Stimulated activated CD8-positive, alpha-beta memory T cell treated with anti-CD3 and anti-CD28 coated beads, Interleukin-7, amount 100 ng/mL, for 1 hour (primary cell): ENCODE measurements at places on chromosomes 12 and 14.

DNA sequence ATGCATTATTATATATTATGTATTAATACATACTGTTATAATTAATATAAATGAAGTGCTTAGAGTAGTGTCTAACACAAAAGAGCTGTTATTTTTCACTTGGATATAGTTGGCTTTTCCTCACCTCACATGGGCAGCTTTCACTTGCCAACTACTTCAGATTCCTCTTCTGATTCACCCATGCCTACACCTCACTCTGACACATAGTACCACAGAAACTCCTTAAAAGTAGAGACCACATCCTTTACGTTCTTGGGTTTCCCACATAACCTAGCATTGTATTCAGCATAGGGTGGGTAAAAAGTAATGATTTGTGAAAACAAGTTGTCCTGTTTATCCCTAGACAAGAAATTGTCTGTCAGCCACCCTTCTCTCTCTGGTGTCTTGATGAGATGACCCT, 61.0 kb downstream of the DIO2 start:
- no peak for DNase-seq

DNA sequence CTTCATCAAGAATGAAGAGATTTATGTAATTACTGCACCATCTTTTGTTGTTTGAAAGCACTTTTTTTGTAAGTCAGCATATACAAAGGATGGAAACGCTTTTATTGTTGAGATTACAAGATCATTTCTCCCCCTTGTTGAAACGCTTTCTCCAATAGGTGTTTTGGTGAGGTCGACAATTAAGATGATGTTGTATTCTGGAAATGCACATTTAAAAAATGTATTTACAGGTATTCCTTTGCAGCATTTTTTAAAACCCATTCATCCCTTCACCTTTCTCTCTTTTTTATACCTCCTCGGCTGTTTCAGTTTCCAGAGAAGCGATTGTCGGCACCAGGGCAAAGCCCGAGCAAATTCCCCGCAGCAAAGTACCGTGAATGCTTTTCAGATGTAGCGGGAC, 499.9 kb downstream of the VRK1 start:
- DNase-seq: no peak

- DNase-seq: no peak
Observed at GRCh38 chr14:53953828-53954550, 2.6 kb downstream of the BMP4 start.

DNA sequence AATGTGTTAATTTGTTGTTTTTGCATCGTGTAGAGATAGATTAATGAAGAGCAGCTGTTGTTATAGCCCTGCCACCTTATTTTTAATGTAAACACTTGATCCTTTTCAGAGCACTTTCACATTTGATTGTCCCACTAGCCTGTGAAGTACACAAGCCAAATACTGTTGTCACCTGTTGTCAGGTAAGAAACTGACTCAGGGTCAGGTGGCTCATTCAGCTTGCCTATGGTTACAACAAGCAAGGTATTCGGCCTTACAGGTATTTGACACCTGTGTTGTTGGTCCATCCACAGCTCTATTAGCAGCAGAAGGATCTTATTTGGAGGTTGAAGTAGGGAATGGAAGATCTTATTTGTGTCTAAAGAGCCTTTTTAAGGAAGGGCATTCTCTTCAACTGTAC, 108.9 kb downstream of the GPR135 start:
- no peak for DNase-seq

DNA sequence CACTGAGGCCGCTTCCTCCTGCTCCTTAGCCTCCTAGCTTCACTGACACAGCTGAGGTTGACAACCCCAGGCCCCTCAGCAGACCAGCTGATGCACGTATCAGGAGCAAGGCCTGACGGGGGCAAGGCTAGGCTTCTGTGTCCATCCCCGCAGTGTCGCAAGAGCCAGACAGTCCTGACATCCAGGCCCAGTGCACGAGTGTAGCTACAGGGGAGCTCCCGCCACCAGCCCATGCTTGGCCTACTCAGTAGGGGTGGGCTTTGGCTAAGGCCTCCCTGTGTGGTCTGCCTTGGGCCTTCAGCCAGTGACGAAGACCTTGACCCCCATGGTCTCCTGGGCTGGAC, 179.1 kb downstream of the DPF3 start:
- no peak for DNase-seq

DNA sequence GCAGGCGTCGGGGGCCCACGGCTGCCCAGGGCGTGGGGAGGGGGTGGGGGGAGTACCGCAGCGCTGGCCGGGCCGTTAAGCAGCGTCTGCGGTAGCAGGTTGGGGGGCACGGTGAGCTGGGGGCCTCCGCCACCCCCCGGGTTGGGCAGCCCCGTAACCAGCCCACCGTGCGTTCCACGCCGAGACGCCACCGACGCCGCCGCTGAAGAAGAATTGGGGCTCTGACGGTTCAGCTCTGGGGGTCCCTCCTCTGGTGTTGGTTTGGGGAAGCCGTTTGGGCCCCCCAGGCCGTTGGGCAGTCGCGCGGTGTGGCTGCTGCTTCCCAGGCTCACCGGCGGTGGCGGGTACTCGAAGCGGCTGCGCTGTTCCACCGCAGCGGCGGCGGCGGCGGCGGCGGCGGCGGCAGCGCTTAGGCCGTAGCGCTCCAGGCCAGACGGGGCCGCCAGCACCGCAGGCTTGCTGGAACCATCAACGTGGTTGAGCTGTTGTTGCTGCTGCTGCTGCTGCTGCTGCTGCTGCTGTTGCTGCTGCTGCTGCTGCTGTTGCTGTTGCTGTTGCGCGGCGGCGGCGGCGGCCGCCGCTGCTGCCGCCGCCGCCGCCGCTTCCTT, 1.5 kb downstream of the IRF2BPL start:
- DNase-seq: no peak

- no peak for DNase-seq
Observed at GRCh38 chr14:97489750-97490149, 692.6 kb downstream of the VRK1 start.

DNA sequence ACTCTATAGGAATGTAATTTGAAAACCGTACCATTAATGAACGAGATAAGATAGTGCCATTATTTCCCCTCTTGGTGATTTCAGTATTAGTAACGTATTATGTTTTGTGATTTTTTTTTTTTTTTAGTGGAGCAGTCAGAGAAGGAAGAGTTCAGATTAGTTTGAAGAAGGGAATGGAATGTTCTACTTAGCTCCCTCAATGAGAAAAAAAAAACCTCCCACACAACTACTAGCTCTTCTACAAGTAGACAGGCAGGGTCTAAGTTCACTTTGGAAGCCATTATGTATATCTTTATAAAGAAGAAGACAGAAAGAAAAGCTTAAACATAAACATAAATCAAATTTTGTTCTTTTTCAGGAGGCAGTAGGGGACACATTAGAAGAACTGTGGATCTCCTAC, 27.3 kb downstream of the PNMA1 start:
- no peak for DNase-seq

DNA sequence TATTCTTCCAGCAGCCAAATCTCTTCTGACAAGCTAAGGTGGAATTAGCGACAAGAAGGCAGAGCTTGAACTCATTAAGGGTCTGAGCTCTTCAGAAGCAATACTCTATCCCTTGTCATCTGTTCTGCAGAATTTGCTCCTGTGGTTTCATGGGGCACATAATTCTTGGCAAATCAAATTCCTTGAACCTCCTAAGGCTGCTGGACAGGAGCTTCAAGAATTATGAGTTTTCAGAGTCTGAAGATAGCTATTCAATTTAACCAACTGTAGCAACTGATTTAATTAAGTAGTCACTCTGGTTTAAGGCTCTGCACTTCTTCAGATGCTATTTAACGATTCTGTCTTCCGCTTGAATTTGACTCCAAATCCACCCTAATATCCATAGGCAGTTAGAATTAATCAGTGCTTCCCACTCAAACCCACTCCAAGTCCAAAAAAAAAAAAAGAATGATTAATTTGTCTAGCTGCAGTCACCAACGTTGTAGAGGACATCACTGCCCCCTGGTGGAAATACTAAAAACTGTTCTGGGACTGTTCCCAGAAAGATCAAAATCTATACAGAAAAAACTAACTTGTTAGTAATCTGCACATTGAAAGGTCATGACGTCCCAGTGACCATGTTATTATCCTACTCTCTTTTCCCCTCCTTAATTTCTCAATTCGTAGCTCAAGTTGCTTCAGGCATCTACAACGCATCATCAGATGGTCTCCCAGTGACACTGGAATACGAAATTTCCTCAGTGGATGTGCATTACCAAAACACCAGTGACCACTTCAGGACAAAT, 169.9 kb downstream of the KIF21A start:
- DNase-seq: no peak

DNA sequence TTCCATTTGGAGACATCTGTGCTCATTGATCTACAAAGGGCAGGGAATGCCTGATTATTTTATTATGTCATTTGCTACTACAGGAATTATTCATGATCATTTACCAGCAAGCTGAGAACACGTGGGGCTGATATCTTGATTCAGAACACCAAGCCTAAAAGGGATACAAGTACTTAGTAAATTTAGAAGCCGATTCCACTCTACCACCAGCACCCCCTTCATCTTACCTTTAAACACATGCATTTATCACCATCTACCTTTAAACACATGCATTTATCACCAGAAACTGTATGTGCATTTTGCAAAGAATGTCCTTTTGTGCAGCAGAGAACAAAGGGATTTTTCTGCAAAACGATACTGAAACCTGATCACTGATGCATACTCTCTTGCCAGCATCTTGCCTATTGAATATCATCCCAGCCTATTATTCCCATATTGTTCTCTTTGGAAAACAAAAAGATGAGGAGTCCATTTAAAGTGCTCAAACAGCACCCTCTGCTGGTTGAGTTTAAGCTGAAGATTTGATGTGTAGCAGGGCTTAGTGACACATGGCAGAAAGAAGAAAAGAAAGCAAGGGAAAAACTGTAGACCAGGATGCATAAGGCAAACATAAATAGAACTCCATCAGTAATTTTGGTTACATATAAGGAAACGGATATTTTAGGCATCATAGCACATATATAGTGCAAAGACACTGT, 132.6 kb upstream of the PLEKHG7 start:
- no peak for DNase-seq

DNA sequence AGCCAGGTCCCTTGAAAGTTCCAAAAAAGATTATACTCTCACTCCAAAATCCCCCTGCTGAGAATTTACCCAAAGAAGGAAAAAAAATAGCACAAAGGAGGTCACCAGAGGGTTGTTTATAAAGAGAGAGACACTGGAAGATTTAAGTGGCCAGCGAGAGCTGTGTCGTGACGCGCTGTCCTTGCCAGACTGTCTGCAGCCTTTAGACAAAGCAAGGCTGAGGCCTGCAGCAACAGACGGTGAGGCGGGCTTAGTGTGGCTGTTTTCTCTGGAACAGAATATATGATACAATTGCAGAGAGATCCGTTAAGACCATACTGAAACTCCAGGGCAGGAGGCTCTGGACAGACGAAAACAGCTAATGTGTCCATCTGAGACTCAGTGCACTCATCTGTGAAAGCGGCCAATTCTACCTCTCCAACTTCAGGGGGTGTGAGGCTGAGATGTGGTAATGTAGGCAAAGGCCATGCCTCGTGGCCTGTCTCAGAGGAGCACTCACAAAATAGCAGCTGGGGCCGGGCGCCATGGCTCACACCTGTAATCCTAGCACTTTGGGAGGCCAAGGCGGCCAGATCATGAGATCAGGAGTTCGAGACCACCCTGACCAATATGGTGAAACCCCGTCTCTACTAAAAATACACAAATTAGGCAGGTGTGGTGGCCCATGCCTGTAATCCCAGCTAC, 36.2 kb downstream of the ANAPC7 start:
- no peak for DNase-seq

DNA sequence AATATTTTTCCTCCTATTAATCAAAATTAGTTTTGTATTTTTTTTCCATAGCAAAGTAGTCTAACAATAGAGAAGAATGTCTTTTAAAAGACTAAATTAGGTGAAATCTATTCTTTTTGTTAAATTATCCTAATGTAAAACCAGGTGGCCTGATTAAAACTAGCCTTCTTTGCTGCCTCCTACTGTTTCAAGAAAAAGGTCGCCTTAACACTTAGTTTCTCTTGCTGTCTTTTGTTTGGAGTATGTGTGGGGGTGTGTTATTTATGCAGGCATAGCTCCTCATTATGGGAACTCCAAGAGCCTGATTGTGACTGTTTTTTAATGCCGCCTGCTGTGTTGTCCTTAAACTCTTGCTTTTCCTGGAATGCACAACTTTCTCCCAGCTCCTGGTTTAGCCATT, 855.3 kb downstream of the DIO2 start:
- DNase-seq: no peak

DNA sequence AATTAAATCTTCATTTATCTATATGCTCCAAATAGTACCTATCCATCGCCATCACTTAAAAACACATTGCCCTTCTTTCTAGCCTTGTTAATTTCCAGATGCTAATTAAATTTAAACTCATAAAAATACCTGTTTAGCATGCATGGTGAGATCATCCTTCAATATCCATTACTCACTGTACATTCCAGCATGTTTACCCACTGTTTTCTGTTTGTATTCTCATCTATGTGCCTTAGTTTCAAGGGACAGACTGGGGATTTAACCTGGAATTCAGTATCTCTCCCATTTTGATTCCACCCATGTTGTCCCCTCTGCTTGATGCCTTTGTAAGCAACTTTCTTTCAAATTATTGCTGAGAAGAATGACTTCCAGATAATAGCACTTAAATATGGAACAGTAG, 208.0 kb downstream of the SPTSSA start:
- DNase-seq: no peak

DNA sequence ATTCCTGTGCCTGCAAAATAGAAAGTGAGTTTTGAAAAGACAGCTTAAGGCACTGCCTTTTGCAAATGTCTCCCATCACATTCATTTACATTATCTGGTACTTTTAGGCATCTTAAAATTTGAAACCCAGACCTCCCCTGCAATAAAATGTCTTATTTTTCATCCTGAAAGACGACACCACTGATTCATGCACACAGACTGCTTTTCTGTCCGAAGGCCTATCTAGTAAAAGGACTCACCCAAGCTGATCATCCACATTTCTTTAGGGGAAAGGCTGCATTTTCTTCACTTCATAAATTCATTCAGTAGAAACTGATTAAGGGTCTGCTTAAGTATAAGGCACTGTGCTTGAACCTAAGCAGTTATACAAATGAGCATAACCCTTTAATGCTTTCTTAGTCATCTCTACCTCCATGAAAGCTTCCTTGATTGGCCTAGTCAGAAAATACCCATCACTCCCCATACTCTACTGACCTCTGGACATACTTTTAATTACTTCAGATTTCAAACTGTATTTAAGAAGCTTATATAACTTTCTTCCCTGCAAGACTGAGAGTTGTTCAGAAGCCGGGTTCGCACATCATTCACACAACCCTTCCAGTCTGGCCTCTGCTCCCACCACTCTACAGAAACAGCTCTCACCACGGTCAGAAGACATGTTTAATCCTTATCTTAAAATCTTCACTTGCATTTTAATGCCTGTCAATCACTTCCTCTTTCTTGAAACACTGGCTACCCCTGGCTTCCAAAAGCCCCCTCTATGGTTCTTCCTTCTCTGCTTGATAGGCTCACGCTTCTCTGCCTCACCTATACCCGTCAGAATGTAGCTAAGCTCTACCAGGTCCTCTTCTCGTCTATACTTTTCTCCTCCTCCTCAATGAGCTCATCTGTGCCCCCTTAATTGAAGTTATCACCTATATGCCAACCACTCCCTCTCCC, 288.6 kb downstream of the MED13L start:
- DNase-seq: no peak
